ENCODE measurements at places on chromosomes 3 and 15.

DNA sequence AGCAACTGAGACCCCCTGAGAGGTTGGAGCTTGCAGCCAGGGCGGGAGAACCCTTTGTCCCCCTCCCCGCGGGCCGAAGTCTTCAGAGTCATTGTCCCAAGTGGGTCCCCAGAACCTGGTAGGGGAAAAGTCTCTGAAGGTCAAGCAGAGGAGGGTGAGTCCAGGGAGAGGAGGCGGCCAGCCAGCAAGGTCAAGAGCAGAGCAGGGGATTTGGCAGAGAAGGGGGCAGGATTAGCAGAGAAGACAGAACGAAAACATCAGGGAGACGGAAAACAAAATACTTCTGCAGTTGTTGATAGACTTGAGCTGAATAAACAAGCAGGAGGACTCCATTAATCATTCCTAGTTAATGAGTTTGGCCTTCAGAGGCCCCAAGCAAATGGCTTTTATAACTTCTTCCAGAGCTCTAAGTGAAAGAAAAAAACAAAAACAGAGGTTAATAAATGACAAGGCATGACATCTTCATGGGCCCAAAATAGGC lies 66.7 kb downstream of the GRIP2 start:
- DNase-seq = no peak

- no peak for DNase-seq
Measured at GRCh38 chr15:62855085-62855476, 187.5 kb upstream of the TPM1 start.

DNA sequence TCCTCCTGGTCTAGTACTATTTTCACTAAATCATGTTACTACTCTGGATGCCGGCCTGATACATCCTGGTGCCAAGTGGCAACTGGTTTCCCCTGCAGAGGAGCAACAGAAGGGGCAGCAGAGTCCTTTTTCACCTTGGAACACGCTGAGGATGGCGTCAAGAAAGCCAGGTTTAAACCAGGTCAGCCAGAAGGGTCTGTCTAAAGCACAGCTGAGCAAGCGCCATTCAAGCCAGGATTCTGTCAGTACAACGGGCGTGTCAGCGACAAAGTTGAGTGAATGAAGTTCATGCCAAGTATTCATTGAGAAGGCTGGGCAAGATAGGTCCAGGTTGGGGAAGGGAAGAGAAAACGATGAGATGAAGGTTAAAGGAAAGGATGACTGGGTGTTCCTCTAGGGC lies 88.2 kb downstream of the FBN1 start:
- DNase-seq = no peak

- no peak for DNase-seq
Measured at GRCh38 chr3:126125781-126126251, 41.9 kb upstream of the SLC41A3 start.

- no peak for DNase-seq
Measured at GRCh38 chr3:46670000-46670890, 23.2 kb downstream of the ALS2CL start.

- DNase-seq = no peak
Measured at GRCh38 chr3:119227070-119227850, 13.4 kb downstream of the B4GALT4 start.

GRCh38 chr15:42085236-42085605 lies 9.1 kb downstream of the PLA2G4D start:
- DNase-seq = no peak

GRCh38 chr3:127041264-127041820 lies 58.4 kb downstream of the PLXNA1 start:
- DNase-seq = no peak

- no peak for DNase-seq
Measured at GRCh38 chr3:39013921-39014509, 37.7 kb downstream of the SCN11A start.

- no peak for DNase-seq
Measured at GRCh38 chr3:10496121-10496863, 9.1 kb downstream of the ATP2B2 start.

GRCh38 chr3:106691476-106691875 lies 685.8 kb upstream of the CCDC54 start:
- DNase-seq = no peak

GRCh38 chr3:122233101-122233952 lies 49.9 kb downstream of the CASR start:
- no peak for DNase-seq

- DNase-seq = no peak
Measured at GRCh38 chr3:9552252-9552999, 1.2 kb downstream of the LHFPL4 start.

DNA sequence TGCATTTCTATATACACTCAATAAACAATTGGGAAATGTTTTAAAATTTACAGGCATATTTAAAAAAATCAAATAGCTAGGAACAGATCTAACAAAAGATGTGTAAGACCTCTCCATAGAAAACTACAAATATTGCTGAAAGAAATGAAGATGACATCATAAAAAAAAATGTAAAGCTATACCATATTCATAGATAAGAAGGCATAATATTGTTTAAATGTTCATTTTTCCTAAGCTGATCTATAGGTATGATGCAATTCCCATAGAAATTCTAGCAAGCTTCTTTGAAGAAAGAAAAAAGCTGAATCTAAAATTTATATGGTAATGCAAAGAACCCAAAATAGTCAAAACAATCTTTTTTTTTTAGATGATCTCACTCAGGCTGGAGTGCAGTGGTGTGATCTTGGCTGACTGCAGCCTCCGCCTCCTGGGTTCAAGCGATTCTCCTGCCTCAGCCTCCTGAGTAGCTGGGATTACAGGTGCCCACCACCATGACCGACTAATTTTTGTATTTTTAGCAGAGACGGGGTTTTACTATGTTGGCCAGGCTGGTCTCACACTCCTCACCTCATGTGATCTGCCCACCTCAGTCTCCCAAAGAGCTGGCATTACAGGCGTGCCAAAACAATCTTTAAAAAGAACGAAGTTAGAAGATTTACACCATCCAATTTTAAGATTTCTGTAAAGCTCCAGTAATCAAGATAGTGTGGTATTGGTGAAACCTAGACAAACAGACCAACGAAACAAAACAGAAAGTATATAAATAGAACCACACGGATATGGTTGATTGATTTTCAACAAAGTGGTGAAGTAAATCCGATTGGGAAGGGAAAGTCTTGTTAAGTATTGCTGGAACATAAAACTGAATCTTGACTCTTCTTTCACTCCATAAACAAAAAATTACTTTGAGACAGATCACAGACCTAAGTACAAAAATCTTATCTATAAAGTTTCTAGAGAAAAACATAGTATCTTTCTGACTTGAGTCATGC lies 6.3 kb upstream of the BHLHE40 start:
- no peak for DNase-seq

DNA sequence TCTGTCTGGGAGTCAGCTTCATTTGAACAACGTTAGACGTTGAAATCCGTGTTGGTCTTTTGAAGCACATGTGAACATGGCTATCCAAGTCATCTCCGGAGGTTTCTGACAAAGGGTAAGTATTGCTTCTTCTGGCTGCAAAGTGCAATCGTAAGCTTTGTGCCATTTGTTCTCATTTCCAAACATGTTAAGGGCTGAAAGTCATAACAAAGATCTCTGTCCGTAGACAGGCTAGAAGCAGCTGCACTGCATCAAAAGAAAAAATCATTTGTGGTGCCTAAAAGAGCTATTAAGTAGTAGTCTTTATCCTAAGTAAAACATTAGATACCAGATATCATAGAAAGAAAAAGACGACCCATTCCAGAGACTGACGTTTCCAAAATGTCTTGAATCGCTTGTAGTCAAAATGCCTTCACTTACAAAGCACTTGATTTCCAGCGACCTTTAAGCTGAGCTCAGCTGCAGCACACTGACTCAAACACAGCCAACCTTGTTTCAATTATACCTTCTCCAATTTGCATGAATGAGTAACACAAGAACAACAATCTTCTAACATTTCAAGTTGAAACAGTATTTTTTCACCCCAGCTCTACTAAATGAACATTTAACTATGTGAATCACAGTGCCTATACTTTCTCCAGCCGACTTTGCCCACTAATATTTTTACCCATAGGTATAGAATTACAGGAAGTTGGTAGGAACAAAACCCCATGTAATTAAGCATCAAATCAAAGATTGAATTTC lies 76.6 kb downstream of the NEDD4 start:
- no peak for DNase-seq

DNA sequence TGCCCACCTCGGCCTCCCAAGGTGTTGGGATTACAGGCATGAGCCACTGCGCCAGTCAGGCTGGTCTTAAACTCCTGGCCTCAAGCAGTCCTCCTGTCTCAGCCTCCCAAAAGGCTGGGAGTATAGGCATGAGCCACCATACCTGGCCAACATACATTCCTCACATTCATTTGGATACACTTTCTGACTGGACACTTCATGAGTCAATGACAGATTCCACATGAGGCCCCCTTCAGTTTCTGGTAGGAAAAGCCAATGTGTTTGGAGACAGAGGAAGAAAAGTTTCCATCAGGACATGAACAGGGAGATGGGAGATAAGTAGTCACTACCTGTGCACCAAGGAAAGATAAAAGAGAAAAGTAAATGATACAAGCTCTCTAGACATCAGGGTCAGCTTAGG lies 49.4 kb upstream of the GSK3B start:
- no peak for DNase-seq

GRCh38 chr15:77497110-77497737 lies 76.5 kb downstream of the HMG20A start:
- DNase-seq = no peak

DNA sequence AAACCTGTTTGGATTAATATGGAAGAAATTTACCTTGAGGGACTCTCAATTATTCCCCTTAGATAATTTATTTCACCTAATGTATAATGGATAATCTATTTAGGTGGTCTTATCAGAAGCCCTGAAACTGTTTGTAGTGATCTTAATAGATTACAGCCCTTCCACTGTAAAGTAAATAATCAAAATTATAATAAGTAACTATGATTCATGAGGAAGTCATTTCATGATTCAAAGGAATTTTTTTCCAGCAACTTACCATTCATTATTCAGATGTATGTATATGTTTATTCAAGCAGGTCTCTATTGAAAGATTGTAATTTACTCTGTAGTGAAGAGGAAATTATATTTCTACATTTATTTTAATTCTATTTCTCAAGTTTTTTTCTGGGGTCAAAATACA lies 250.6 kb upstream of the ROBO1 start:
- no peak for DNase-seq

- DNase-seq = no peak
Measured at GRCh38 chr3:78035131-78035641, 995.3 kb downstream of the ROBO2 start.

GRCh38 chr15:77717333-77717990 lies 84.8 kb upstream of the LINGO1 start:
- no peak for DNase-seq

DNA sequence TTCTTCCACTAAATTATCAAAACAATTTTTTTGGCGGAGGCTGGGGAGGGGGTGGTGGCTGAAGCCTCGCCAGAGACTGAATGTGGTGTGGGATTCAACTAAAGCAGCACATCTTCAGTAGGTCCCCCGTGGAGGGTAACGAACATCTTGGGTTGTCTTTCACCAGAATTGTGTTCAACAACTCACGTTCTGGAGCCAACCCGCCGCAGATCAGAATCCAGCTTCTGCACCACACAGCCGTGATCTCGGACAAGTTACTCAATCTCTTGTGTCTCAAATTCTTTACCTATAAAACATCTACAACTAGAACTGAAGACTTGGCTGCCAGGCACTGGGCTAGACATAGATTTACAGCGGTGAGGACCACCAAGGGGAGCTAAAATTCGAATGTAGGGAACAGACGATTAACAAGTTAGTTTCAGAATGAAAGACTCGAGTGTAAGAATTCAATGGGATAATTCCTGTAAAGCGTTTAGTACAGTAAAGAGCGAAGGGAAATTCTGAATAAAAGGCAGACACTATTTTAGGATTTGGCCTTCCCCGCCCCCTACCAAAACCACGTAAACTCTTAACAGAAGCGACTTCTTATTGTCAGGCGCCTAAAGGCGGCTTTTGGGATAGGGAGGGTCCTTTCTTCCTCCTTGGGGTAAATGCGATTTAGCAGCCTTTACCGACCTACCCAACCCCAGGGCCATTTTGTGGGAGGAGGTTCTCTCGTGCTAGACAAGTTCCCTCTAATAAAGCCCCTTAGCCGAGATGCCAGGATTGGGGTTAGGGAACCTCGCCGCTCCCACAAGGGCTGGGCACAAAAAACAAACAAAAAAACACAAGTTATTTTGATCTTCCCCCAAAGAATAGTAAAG lies 697 bp upstream of the RAB5A start:
- no peak for DNase-seq

DNA sequence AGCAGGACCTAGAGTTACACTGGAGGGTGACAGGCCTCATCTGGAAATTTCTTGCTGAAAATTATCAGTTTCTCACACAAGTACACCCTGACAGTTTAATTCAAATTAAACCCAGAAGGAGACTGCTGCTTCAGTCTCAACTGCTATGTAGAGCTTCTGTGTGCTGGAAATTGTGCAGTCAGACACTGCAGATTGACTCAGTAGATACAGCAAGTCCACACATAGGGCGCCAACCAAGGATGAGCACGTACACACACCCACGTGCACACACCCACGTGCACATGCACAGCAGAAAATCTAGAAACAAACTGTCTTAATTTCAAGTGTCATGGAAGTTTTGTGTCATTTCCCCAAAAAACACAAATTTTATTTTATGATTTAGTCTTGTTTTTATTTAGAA lies 192.9 kb downstream of the PDE8A start:
- no peak for DNase-seq

DNA sequence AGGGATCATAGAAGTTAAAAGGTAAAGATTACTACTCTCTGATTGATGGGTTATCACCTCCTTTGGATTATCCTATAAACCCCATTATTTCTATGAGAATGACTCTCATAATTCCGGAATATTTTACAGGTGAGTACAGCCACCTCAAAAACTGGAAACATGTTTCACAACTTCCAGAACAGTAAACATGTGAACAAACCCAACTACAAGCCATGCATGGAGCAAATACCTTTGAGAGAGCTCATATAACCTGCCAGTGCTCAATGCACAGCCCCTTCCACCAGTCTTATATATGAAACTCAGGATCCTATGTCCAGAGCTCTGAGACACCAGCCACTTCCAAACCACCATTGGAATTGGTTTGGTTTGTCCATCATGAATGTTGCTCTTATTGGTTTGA lies 208.0 kb downstream of the MECOM start:
- no peak for DNase-seq

DNA sequence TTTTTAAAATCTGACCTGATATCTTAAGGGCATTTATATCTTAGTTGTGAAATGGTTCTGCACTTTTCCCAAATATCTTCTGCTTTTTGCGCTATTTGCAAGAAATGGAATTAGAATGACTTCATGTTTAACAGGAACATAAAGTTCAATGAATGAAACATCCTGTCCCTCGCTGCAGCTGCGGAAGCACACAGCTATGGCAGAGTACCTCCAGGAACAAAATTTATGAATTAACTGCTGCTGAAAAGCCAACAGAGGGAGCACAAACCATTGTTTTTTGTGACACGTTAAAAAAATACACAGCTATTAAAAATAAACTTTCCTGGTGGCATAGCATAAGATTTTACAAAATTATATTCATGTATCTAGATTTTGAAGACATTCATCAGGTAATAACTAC lies 404.4 kb upstream of the MDFIC2 start:
- no peak for DNase-seq
